ENCODE measurements at places on chromosomes 7 and 10.

- no peak for DNase-seq
Measured at GRCh38 chr10:70770001-70770400, 15.2 kb downstream of the TBATA start.

- no peak for DNase-seq
Measured at GRCh38 chr10:24858288-24859270, 93.8 kb downstream of the PRTFDC1 start.

GRCh38 chr10:69757553-69758309 lies 44.0 kb upstream of the COL13A1 start:
- DNase-seq, result no peak

- DNase-seq, result peak; percentile 27
Measured at GRCh38 chr7:24297362-24297761, 13.4 kb downstream of the NPY start.

All from NCI-H1930 (cell line).